Adipocyte (in vitro differentiated cells): ENCODE measurements at places on chromosomes 5 and 9.
A peak's percentile ranks its signal among the peaks of the same experiment; 100 is the strongest.

DNA sequence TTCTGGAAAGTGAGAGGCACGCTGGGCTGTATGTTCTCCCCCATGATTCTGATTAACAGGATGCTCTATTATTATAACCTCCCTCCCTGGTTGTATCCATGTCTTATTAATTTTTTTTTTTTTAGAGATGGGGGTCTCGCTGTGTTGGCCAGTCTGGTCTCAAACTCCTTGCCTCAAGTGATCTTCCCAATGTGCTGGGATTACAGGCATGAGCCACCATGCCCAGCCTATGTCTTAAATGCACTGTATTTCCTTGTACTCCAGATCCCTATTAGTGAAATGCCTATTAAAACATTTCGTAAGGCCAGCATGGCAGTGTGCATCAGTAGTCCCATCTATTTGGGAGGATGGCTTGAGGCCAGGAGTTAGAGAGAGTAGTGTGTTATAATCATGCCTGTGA is 7.0 kb downstream of the TIGD6 start:
- DNase-seq = no peak

DNA sequence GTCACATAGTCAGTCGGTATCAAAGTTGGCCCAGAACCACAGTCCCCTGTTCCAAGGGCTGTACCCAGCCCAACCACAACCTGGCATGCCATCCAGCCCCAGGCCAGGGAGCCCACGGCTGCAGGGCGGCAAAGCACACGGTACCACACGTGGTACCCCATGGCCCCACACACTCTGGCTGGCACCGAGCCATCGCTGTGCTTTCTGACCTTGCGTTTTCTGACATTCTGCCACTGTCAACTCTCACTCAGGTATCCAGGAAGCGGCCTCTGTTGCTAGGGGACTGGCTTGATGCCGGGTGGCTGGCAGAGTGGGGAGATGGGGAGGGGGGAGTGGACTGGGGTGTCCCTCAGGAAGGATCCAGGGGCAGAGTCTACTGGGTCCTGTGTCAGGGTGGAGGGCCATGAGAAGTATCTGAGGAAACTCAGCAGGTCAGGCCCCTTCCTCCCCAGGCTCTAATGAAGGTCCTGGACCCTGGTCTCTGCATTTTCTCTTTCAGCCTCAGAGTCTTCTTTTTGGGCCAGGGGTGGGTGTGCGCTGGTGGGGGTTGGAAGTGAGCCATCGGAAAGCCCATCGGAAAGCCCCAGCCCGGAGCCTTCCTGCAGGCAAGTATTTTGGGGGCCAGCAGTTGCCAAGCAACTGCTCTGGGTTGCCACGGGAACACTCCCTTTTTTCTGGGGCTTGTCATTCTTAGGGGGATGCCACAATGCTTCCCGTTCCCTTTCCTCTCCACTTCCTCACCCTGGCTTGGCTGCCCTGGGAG is 21.0 kb upstream of the RALGDS start:
- no peak for DNase-seq

DNA sequence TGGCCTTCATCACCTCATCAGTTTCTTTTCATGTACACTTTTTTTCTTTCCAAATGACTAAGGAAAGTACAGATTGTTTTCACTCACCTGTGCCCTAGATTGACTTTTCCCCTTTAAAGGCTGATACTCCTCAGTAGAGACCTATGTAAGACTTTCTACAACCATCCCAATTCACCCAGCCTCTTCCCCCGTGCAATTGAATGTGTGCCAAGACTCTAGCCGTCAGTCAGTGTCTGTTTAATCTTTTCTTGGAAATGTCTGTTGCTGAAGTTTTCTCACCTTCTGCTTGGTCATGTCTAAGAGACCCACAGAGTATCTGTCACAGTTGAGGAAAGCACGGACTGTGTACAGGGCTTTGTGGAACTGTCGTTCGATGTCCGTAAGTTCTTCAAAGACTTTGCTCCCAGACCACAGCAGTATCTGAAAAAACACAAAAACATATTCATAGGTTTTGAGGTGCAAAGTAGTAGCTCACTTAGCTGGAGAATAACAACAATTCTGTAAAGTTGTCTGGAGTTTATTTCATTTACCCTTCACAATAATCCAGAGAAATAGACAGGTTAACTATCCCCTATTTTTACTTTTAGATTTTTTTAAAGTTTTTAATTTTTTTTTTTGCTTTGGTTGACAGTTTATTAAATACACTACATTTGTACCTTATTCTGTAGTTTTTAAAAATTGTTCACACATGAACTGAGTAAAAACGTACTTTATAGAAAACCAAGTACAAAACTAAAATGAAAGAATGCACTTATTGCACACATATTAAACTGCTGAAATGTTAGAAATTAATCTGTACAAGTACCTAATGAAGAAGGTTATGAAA is 13.6 kb downstream of the PDE6A start:
- no peak for DNase-seq

- no peak for DNase-seq
Measured at GRCh38 chr9:29799227-29799626, 2225.9 kb upstream of the C9orf72 start.

DNA sequence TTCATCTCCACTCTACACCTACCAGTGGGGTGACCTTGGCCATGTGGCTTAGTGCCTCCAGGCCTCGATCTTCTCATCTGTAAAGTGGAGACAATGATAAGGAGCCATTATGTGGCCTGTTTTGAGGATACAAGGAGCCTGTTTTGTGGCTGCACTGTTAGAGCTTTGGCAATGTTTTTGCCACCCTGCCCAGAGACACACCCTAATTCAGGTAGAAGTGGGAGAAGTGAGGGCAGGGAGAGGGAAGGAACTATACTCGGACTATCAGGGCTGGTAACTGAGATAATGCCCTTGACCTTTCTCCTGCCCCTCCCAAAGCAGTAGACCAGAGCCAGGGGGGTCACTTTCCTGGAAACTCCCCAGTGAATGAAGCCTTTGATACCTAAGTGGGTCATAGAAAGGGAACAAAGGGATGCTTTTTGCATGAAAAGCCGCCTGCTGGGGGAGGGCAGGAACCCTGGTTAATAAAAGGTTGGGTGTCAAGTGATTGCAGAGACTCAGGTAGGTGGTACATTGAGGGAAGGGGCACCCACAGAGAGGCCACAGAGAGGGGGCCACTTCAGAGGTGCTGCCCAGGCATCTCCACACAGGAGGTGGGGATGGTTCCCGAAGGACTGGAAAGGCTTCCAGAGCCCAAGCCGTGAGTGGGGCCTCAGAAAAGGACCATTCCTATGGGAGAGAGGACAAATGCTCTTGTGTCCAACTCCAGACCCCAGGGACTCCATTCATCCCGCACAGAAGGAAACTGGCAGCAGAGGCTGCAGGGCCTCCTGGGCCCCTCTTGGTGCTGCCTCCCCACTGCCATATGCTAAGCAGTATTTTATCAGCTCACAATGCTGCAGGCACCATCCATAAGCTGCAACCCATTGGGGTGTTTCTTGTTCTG is 42.3 kb upstream of the VDAC1 start:
- DNase-seq = no peak

GRCh38 chr9:128512820-128513219 is 8.3 kb downstream of the GLE1 start:
- no peak for DNase-seq

DNA sequence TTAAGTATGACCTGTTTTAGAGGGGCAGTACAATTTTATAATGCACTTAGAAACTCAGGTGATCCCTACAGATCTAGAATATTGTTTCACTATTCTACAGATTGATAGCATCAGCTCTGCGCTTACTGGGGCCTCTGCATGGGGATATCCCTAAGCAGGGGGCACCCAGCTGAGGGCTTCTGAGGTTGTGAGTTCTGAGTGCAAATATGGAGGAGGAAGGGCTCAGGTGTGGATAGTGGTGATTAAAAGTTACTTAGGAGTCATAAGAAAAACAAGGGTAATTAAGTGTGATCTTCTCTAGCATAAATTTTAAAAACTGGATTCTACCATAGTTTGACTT is 274.4 kb downstream of the EFNA5 start:
- DNase-seq = no peak

DNA sequence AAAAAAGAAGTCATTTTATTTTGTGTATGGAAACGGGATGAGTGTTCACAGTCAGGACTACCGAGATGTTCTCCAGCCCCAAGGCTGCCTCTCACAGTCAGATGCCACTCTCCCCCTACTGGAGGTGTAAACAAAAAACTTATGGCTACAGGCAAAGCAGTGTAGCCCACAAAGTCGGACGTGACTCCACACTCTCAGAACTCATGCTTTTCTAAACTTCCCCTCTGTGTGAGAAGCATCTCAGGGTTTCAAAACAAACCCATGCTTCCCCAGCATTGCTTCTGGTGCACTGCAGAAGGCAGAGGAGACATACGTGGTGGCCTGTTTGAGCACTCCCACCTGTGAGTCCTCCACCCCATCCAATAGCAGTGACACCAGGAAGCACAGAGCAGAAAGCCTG is 580.3 kb downstream of the BNC2 start:
- DNase-seq = no peak

DNA sequence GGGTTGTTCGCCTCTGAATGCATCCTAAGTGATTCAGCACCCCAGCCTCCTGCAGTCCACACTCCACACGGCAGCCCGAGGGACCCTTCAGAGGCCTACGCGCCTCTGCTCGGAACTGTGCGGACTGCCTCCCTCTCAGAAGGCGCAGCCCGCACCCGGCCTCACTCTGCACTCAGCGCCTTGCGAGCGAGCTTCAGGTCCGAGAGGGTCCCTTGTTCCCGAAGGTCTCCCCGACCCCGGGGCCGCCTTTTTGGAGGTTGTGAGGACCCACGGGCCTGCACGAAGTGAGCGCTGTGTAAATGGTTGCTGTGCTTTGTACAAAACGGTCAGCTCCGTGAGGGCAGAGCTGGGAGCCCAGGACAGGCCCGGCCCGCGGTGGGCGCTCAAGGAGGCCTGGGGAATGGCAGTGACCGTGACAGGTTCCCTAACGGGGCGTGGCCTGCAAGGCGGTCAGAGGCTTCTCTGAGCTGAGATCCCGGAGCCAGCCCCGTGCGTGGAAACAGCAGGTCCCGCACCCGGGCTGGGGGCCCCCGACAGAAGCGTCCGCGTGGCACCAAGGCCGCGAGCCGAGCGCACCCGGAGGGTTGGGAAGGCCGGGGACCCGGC is 698 bp upstream of the CACNA1B start:
- DNase-seq = no peak

GRCh38 chr5:65620021-65620420 is 4.1 kb downstream of the TRIM23 start:
- peak; percentile 15 for DNase-seq

DNA sequence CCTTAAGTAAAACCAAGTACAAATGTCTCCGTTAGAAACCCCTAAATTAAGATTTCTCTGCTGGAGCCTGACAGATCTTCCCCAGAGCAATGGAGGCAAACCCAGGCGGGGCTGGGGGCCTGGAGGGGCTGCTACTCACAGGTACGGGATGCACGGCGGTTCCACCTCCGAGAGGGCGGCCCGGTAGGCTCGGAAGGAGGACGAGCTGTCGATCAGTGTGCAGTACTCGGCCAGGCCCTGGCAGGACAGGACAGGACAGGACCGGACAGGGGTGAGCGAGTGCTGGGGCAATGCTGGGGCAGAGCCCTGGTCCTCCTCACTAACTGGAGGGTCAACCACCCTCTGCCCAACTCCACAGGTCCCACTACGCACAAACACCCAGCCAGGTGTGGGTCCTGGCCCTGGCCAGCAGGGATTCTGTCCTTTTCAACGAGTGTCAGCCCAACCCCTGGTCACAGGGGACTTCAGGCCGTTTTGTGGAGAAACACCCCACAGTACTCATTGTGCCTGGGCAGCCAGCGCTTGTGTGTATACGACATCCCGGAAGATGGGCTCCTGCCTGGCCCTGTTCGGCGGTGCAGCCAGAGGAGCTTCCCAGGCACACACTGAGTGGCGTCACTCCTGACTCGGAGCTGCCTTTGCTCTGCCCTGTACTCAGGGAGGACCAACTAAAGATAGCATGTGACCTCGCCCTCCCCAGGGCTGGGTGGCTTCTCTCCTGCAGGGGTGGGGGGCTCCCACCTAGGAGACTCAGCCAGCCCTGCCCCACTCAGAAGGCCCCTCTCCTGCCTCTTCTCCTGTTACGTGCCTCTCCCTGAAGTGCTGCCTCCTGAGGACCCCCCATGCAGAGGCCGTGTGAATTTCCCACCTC is 37.4 kb downstream of the PRRT1B start:
- DNase-seq = no peak
